ENCODE measurements at places on chromosomes 12 and 14.

- DNase-seq, result no peak
Measured at GRCh38 chr14:100241279-100241678, 2.3 kb downstream of the YY1 start.

GRCh38 chr14:75967866-75968265, 13.9 kb downstream of the TGFB3 start:
- DNase-seq, result no peak

DNA sequence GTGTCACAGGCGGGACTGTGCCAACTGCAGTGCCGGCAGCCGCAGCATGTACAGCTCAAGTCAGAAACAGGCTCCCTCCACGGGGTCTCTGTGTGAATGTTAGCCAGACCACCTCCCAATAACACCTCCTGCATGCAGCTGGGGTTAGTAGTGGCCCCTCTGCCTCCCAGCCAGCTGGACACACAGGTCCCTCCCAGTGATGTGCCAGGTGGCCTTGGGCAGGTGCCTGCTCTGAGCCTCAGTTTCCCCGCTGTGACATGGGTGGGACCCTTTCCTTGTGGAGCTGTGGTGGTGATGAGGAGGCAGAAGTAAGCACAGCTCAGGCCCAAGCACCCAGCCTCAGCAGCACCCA, 139.9 kb downstream of the ADGRD1 start:
- peak; percentile 9 for DNase-seq

- no peak for DNase-seq
Measured at GRCh38 chr12:127343940-127344339, 923.0 kb upstream of the TMEM132C start.

DNA sequence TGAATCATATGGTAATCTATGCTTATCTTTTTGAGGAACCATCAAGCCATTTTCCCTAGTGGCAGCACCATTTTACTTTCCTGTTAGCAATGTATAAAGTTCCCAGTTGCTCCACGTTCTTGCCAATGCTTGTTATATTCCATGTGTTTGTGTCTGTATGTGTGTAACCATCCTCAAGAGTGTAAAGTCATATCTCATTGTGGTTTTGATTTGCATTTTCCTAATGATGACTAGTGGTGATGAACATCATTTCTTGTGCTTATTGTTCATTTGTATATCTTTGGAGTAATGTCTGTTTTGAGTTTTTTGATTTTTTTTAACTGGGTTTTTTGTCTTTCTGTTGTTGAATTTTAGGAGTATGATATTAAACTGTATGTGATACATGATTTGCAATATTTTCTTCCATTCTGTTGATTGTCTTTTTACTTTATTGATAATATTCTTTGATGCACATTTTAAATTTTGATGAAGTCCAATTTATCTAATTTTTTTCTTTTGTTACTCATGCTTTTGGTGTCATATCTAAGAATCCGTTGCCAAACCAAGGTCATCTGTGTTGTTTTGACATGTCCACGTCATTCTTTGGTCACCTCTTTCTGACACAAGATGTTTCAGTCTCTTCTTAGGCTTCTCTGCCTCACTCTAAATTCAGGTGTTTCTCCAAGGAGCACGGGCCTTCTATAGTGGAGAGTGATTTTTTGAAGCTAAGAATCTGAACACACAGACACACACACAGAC, 36.1 kb downstream of the PPHLN1 start:
- DNase-seq, result no peak

- no peak for DNase-seq
Measured at GRCh38 chr14:76814726-76815645, 2.3 kb upstream of the ANGEL1 start.

DNA sequence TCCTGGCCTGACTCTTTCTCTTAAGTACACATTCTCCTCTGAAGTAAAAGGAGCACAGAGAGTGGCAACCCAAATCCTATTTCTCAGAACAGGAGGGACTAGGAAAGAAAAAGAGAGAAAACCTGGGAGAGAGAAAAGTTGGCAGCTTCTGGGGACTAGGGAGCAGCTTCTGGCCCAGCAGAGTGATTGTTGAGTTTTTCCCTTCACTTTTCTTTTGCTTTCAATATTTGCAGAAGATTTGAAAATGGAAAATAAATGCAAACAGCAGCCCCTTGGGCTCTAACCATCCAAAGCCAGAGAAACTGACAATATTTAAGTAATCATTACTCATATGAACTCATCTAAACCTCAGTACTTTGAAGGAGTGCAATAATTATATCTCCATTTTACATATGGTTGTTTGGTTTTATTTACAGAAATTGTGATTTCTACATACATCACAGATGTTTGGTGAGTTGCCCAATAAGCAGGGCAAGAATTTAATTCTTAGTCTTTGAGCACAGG, 28.8 kb upstream of the IGF1 start:
- no peak for DNase-seq

DNA sequence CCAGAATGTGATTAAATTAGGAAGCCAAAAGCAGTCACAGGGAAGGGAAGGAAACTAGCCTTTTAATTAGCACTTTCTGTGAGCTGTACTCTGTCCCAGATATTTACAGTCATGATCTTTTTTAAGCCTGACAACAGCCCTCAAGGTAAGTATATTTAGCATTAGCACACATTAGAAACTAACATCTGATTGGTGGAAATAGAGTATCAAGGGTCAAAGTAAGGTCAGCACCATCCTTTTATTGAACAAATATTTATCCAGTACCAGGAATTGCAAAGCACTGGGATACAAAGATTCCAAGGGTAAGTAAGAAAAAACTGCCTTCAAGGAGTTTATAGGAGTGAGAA, 28.2 kb downstream of the RPGRIP1 start:
- DNase-seq, result no peak

DNA sequence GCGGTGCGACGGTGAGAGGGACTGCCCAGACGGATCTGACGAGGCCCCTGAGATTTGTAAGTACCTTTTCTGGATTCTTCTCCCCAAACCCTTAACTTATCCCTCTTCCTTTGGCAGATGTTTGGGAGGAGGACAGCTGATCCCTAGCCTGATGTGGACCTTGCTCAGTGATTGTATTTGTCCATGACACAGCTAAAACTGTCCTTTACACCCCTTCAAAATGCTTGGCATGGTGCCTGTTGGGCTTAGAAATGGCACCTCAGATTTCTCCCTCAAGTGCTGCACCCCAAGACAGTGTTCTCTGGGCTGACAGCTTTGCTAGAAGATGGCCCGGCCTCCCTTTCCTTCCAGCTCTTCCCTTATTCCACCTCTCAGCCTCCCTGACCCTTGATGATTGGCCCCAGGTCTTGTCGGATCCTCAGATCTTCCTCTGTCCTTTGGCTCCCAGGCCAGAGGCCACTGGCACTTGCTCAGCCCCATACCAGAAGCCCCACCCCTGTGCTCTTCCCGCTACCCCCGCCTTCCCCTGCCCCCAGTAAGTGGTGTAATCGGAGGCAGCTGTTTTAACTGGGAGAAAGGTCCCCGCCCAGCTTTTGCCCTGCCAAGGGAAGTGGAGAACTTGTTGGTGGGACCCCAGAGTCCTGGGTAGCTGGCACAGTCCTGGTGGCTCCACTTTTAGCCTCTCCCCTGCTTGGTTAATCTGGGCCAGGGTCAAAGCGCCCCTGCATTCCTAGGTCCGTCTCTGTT, 8.7 kb downstream of the LRP1-AS start:
- DNase-seq, result peak; percentile 85

- no peak for DNase-seq
Measured at GRCh38 chr14:42174357-42174756, 567.7 kb downstream of the LRFN5 start.

DNA sequence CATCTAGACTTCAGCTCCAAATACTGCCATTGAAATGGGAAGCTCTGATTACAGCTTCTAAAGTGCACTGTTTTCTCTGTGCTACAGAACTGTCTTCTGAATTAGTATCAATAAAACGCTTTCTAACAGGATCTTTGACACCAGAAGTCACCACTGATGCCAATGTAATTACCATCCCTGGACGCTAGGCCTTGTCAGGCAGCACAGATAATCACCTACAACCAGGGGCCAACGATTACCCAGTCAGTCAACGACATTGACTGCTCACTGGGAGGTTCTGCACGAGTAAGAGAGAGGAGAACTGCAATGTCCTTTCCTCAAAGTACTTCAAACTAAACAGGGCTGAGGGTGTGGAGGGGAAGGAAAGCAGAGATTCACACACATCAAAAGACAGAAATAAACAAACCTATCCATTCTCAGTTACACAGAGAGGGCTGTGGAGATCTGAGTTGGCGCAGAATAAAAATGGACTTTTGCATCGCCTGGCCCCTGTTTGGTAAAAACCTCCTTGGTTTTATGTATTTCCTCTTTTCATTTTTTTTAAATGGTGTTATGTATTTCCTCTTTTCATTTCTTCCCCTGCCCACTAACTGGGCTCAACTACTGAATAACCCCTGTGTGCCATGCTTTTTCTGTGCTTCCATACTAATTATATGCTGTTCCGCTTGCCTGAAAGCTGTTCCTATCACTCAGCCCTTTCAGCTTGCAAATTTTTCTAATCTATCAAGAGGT, 492.2 kb downstream of the APAF1 start:
- DNase-seq, result no peak

GRCh38 chr12:9721394-9722092, 11.4 kb downstream of the CLECL1 start:
- DNase-seq, result no peak

Data from ovary (tissue), 10 donors.